ENCODE measurements at places on chromosomes 6 and 20. TPM values are rescaled to one million over a fixed set of nuclear protein-coding genes. Genes with fewer than 3 reads are reported as not detected.

DNA sequence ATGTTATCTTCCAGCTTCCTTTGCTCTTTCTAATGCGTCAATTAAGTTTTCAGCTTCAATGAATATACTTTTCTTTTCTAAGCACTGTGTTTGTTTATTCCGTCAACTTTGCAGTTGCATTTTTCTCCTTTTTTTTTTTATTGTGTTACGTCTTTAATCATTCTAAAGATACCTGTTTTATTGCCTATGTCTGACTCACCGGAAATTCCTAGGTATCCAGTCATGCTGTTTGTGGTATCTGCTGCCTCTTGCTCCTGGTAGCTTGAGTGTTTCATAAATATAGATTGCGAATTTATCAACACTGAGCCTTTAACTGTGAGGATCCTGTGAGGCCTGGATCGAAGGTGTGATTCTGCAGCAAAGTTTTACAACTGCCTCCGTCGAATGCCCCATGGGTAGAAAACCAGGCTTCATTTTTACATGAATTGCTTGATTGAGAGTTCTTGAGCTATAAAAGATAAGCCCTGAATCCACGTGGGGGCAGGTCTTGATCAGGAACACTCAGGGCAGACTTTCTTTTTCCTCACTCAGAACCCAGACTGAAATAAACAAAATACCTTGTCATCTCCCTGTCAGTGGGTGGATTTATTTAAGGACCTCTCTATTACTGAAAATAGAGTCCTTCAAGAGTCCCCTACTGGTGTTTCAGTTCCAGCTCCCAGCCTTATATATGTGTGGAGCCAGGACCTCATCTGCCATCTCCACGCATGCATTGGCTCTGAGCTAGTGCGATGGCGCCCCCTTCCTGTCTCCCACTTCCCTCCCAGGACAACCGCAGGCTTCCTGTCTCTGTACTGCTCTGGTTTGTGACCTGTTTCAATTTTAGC, 60.1 kb upstream of the LRRC1 start:
- DNase-seq = no peak

DNA sequence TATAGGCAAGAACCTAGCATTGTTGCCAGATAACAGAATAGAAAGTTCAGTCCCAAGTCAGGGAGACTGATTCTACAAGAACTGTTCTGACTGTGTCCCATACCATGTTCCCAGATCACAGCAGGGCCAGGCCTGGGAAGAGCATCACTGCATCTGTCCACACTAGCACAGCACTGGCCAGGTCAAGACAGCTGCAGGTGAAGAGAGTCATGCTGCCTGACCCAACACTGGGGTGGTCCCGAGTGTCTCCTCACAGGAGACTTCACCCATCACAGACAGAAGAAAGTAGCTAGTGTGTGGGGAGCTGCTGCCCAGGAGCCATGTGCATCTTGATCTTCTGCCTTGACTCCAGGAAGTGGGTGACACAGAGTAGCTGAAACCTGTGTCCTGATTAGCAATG, 1.3 kb upstream of the CST9L start:
- DNase-seq = no peak

GRCh38 chr20:24761220-24762065, 187.6 kb upstream of the CST7 start:
- no peak for DNase-seq

GRCh38 chr6:104688283-104688969, 171.3 kb downstream of the HACE1 start:
- no peak for DNase-seq

DNA sequence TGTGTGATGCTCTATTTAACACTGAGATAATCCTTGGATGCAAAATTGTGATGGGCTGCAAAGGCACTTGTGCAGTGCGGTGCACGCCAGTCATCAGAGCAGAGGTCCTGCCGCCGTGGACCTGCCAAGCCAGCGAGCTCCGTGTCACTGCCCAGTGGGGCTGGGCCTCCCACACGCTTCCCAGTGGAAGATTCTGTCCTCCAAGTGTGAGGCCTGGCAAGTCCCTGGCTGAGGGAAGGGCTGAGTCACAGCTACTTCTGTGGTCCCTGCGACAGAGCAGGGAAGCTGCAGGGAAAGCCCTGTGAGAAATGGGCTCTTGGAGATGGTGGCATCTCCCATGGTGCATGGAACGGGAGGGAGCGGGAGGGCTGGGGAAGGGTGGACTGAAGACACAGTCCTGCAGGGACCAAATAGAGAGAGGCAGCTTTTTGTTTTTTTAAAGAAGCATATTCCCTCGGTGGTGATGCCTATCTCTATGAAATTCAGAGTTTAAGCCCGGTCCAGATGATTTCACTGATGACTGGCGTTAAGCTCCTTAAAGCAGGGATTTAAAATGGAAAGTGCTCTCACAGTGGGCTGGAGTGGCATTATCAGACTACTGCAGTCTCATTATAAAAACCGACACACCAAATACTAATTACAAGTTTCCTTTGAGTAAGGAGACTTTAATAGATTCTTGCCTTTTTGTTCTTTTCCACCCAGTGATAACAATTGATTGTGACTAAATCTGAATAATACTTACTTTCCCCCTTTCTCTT, 413.7 kb downstream of the QKI start:
- no peak for DNase-seq

GRCh38 chr6:99195986-99196655, 153.4 kb downstream of the FAXC start:
- no peak for DNase-seq

Gene GJA1
- polyA plus RNA-seq = 7.2 TPM

DNA sequence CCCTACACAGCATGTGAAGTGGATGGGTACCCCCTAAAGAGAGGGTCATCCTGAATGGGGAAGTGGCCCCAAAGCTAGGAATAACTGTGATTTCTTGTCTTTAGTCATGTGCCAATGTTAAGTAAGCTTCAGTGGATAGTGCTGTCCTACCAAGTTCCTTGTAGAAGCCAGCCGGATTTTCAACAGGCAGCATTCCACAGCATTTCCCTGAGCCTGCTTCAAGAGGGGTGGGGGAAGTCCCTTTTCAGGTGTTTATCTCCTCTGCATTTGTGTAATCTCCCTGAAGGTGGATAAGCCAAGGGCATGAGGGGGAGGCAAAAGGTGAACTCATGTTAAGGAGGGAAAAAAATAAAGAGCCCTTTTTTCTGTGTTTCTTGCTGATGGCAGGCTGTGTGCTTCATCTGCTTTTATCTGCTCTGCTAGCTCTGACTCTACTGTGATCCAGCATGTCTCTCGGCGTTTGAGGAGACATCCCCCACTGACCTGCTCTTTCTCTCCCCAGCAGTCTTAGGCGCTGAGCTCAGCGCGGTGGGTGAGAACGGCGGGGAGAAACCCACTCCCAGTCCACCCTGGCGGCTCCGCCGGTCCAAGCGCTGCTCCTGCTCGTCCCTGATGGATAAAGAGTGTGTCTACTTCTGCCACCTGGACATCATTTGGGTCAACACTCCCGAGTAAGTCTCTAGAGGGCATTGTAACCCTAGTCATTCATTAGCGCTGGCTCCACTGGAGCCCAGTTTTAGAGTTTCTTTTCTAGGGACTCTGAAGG, 1.9 kb downstream of the EDN1 start:
- no peak for DNase-seq

All from sigmoid colon (tissue), 7 donors.